ENCODE measurements at places on chromosomes 7 and 10. TPM values are rescaled to one million over a fixed set of nuclear protein-coding genes. Genes with fewer than 3 reads are reported as not detected.

The SCD gene
- polyA plus RNA-seq = 45.6 TPM

The SLC13A1 gene
- 29.2 TPM for polyA plus RNA-seq

The COPG2 gene
- 56.7 TPM for polyA plus RNA-seq

The EIF4H gene
- 334 TPM for polyA plus RNA-seq

The SH2D4B gene
- polyA plus RNA-seq = 0.17 TPM

The MKI67 gene
- 49.5 TPM for polyA plus RNA-seq

The PIK3CG gene
- polyA plus RNA-seq = 2.1 TPM

The NUTM2B gene
- polyA plus RNA-seq = 1.2 TPM

The MMRN2 gene
- 25.0 TPM for polyA plus RNA-seq

The CH25H gene
- 0.20 TPM for polyA plus RNA-seq

The EPO gene
- polyA plus RNA-seq = not detected

The MMP21 gene
- polyA plus RNA-seq = 0.51 TPM

The MRLN gene
- 0.82 TPM for polyA plus RNA-seq

The SP8 gene
- not detected for polyA plus RNA-seq

The NPFFR1 gene
- 0.14 TPM for polyA plus RNA-seq

The VPS26A gene
- 75.9 TPM for polyA plus RNA-seq

The SFR1 gene
- polyA plus RNA-seq = 10.5 TPM

The CAPZA2 gene
- 175 TPM for polyA plus RNA-seq

The NPTX2 gene
- polyA plus RNA-seq = 3.1 TPM

The CALN1 gene
- 0.47 TPM for polyA plus RNA-seq

The NAT16 gene
- polyA plus RNA-seq = not detected

The GLCCI1 gene
- polyA plus RNA-seq = 29.8 TPM
